Activated CD4-positive, alpha-beta T cell treated with anti-CD3 and anti-CD28 coated beads, Interleukin-2, amount 50 U/mL, for 1 hour (primary cell): ENCODE measurements at places on chromosomes 6 and 20.

- DNase-seq = peak; percentile 96
These were observed at the start of gene MAP1LC3A for GRCh38 chr20:34558320-34559218. Gene MAP1LC3A (plus strand): TSS chr20:34558718. CDS start chr20:34558869, 151 bp downstream.

DNA sequence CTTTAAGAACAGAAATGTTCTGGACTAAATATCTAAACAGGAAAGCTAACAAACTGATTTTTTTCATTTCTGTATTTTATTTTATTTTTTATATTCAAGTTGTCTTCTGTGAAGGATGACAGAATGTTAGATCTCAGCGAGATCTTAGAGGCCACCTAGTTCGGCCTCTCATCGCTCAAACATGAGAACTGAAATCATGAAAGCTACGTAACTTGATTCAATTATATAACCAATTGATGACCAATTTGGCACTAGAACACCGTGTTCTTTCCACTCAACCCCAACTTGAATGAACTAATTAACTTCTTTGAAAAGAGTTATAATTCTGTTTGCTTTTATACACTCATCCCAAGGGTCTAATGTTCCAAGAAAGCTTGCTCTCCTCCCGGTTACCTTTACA is 24.6 kb upstream of the RNF217 start:
- DNase-seq = no peak

DNA sequence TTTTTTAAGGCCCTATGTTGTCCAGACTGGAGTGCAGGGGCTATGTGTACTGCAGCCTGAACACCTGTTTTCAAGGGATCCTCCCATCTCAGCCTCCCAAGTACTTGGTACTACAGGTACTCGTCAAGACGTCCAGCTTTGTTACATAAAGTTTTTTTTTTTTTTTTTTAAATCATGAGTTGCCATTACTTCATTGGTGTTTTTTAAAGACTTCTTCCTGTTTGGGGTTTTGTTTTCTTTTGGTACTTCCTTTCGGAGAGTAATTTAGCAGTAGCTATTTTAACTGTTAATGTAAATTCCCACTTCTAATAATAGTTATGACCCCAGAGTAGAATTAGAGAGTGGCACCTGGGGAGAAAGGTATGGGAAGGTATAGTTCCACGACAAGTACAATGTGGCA is 10.5 kb downstream of the ZNFX1 start:
- DNase-seq = no peak

DNA sequence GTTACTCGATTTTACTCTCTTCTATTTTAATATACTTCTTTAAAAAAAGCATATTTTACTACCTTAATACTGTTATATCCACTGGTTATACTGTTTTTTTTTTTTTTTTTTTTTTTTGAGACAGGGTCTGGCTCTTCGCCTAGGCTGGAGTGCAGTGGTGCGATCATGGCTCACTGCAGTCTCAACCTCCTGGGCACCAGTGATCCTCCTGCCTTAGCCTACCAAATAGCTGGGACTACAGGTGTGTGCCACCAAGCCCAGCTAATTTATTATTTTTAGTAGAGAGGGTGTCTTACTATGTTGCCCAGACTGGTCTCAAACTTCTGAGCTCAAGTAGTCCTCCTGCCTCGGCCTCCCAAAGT is 170.7 kb downstream of the DOK5 start:
- DNase-seq = no peak

DNA sequence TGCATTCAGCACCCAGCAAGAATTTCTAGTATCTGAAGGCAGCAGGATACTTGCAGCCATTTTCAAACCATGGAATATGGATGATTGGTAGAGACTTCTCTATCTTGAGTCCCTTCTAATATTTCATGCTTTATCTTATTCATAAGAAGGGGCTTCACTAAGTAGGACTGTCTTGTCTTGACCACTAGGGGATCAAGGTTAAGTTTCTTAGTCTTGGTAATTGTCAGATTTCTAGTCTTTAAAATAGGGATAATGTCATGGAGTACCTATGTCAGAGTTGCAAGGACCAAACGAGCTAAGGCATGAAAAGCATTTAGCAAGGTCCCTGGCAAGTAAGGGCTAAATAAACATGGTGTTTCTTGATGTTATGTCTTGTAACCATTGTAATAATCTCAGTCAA is 68.5 kb upstream of the ESR1 start:
- no peak for DNase-seq

- peak; percentile 70 for DNase-seq
These were observed 929 bp downstream of the CDH22 start for GRCh38 chr20:46307139-46307998.

- DNase-seq = peak; percentile 50
These were observed 3.8 kb downstream of the DIDO1 start for GRCh38 chr20:62922451-62922921.

- DNase-seq = no peak
These were observed 199.4 kb upstream of the ZNF184 start for GRCh38 chr6:27672113-27672799.

DNA sequence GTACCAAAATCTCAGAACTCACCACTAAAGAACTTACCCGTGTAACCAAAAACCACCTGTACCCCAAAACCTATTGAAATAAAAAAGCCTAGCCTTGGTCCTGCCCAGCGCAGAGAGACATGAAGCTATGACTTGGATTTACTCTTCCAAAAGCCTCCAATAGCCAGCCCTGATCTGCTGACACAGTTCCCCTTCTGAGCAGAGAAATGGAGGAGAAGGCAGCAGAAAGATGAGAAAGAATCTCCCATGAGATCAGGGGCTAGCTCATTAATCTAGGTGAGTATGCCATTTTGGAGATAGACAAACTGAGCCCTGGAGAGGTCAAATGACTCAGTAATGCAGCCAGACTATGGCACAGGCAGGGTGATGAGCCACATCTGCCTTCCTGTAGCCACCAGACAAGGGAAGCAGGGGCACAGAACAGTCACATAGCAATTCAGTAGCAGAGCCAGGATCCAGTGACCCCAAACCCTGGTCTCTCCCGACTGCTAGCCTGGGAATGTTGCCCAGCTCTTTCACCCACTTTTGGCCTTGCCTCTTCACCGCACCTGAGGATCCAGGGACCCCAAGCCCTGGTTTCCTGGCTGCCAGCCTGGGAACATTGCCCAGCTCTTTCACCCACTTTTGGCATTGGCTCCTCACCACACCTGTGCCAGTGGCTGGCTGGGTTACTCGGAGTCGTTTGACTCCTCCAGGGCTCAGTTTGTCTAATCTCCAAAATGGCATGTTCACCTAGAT is 7.2 kb upstream of the SDCBP2 start:
- DNase-seq = no peak

DNA sequence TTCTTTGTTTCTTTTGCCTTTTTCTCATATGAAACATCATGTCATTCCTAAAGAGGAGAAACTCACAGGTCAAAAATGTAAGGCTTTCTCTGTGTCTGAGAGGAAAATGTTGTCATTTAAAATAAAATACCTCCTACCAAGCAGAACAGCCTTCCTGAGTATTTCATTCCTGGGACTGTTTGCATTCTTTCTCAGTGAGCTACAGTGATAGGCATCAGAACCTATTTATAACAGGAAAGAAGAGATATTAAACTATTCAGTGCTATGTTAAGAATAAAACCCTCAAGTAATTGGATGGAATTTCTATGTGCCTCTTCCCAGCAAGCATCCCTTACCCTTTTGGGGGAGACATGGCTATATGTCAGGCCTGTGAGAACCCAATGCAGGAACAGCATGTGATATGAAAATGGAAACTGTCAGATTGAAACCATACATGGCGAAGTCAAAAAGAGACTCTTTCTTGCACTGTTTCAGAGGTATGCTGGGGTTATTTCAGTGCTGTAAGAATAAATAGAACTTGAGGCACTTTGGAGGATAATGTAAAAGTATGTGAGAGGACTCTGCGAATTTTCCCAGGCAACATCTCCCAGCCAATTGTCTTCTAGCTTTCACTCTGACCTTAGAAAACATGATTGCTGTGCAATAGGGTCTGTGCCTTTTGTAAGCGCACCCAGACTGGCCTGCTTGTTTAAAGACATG is 133.8 kb upstream of the CCN2 start:
- no peak for DNase-seq

GRCh38 chr20:40506537-40506939 is 182.5 kb downstream of the MAFB start:
- no peak for DNase-seq

DNA sequence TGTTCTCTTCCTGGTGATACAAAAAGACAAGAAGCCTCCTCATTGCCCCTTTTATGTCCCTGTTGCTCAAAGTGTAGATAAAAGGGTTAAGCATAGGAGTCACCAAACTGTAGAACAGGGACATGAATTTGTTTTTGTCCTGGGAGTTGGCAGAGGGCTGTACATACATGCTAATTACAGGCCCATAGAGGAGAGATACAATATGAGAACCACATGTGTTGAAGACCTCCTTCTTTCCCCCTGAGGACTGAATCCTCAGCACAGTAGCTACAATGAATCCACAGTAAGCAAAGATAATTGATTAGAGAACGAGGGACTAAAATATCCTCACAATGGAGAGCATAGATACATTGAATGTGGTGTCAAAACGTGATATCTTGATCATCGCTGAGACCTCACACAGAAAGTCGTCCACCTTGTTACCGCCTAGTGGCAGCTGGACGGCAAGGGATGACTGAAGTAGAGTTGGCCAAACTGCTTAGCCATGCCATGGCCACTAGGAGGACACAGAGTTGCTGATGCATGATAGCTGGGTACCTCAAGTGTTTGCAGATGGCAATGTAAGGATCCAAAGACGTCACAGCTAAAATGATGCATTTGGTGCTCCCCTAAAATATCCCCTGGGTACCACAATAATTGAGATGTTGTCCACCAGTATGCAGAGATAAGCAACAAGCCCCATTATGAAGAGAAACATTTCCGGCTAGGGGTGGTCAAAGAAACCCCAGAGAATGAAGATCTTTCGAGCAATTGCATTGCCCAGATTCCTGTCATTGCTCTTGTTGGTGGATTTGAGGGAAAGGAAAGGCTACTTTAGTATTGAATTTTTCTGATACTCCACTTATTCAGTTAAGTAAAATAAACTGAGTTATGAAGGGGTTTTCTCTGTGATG is 15.0 kb downstream of the OR2B3 start:
- DNase-seq = no peak

DNA sequence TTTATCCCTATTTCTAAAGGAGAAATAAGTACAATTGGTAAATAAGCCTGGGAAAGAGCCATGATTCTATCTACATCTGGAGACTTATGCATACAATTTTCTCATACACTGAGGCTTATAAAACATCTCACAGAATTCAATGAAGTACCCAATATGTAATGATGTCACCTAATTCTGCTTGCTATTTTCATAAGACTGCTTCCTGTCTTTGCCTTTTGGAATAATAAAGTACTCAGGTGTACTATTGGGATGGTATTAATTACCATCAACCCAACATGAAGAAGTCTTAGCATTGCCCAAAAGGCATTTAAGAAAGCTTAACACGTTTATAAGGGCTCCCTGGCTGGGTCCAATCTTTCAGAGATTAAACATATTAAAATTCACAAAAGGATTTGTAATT is 216.4 kb upstream of the TSHZ2 start:
- DNase-seq = no peak

- DNase-seq = no peak
These were observed 187.5 kb upstream of the PMEPA1 start for GRCh38 chr20:57897156-57897874.

DNA sequence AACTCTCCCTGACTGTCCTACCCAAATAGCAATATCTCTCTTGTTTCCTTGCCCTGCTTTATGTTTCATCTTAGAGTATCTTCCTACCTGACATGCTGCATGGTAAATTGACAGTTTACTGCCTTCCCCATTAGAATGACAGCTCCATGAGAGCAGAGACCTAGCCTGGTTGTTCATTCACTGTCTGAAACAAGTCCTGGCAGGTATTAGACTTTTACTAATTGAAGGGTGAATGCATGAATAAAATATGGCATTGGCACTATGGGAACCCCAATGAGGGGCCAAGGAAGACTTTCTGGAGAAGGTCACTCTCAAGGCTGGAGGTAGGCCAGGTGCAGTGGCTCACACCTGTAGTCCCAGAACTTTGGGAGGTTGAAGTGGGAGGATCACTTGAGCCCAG is 3.8 kb upstream of the CITED2 start:
- DNase-seq = no peak

DNA sequence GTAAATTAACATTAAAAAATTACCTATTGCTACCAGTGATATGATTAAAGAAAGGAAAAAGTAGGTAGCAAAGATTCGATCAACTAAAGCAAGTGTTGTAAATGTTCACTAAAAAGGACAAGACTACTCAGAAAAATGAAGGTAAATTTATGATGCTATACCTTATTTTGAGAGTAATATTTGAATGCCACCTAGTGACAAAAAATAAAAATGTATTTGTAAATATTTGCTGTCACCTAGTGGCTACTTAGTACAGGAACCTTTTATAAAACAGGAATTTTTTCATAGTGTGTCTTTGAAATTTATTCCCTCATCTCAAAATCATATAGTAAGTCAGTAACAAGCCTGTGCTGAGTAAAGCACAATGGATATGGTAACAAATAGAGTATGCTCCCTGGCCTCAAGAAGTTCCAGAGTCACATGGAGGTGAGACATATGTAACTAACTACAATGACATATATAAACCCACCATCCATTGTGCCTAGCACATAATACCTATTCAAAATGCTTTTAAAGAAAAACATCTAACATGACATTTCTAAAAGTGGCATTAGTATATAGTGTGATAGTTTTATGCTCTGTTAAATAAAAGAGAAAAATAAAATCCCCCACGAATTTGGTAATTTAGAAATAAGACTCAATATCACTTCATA is 193.1 kb upstream of the SIM1 start:
- no peak for DNase-seq

DNA sequence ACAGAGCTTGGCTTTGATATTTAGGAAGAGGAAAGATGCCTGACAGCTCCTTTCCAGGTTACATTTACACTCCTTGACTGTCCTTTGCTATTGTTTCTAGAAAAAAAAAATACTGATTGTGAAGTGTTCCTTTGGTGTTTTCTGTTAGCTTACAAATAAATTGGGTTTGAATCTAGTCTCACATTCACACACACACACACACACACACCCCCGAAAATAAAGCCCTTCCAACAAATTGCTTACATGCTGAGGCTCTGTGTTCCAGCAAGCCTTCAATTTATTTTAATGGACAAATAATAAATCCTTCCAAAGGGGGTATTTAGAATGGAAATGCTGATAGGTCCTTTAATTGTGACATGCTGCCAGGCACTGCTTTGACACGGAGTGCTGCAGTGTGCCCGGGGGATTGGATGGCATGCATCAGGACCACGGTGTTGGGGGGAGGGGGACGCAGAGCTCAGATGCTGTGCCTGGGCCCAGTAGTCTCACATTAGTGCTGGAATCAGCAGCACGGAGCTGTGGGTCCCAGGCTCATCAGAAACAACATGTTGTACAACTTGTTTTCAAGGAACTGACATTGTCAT is 199.9 kb downstream of the CD83 start:
- no peak for DNase-seq

GRCh38 chr6:33962246-33963027 is 158.6 kb upstream of the MLN start:
- no peak for DNase-seq

- DNase-seq = no peak
These were observed 287.9 kb upstream of the FERMT1 start for GRCh38 chr20:6410721-6411120.

DNA sequence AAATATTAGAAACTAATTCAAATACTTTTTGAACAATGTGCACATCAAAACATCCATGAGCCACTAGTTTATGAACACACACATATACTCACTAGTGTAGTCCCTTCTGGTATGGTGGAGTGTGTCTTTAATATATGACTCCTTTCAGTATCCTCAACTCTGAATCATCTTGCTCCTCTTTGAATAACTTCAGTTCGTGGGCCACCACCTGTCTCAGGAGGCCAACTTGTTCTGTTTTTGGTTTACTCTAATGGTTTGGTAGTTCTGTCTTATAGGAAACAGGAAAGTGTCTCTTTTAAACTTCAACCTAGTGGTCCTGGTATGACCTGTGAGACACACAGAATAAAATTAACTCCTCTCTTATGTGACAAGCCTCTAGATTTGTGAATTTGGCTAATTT is 55.6 kb downstream of the ZNF292 start:
- no peak for DNase-seq
